ENCODE measurements at places on chromosomes 5 and 9.

DNA sequence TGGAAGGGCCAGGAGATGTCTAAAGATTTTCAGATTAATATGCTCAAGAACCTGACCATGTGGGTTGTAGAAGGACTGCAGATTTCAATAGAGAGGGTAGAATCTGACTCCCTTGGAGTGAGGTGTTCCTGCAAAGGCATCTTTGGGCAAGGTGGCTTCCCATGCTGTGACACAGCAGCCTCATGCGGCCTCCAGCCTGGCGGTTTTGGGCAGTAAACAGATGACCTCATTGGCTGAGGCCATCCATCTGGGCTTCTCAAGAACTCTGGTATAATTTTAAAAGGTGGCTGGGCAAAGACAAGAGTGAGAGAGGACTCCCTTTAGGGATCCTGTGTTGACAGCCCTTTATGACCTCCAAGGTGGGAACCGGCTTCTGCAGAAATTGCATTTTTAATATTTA lies 90.3 kb upstream of the ERCC6L2 start:
- no peak for DNase-seq

DNA sequence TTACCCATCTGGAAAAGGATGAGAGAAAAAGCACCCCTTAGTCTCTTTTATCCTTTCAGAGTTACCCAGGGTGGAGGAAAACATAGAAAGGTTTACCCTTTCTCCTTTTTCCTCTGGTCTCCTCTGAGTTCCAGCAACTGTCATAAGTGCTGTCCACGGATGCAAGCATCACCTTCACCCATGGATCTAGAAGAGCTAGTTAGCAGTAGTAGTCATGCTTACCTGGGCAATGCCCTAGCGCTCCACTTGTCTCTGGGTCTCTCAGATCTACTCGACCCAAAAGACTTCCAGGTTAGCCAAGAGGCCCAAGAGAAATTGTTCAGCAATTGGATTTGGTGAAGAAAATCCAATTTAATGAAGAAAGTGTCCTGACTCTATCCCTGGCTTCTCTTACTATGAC lies 656.2 kb upstream of the PTPRD start:
- no peak for DNase-seq

- DNase-seq: no peak
These were observed 101.3 kb downstream of the PHF2 start for GRCh38 chr9:93677641-93678136.

GRCh38 chr9:113546566-113546965 lies 83.0 kb downstream of the RGS3 start:
- DNase-seq: no peak

GRCh38 chr5:55597014-55597981 lies 62.5 kb upstream of the PLPP1 start:
- no peak for DNase-seq
